ENCODE measurements at places on chromosomes 3 and 15.
A peak's percentile ranks its signal among the peaks of the same experiment; 100 is the strongest.

DNA sequence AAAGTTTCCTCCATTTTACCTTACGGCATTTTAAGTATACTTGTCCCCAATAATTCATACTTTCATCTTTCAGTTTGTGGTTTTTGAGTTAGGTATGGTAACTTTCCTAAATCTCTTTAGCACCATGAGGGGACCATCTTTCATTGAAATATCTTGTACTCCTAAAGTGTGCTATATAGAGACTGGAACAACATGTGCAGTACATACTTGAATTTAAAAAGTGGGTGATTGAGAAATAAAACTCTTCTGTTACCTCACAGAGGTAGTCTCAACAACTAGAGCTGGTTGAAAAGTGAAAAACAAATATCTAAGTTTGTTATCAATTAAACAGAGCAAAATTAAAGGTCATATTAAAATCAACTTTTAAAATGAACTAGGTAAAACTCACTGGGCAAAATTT, 423.1 kb downstream of the ROBO2 start:
- no peak for DNase-seq

DNA sequence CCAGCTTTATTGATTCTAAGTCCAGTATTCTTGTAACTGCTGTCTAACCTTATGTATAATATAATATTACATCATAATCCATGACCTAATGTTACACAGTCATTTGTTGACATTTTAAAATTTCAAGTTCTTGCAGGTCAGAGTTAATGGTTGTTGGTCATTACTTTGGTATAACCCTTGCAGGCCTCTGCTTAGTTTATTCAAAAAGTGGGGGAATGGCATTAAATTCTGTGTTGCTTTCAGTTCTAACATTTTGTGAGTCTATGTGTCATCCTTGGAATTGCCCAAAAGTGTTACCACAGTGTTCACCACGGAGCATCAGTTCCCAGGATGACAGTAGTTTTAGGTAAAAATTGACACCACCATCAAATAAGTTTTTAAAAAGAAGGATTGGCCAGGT, 174.8 kb upstream of the BCL6 start:
- DNase-seq: no peak

- no peak for DNase-seq
These were observed 246.5 kb downstream of the PTPRG start for GRCh38 chr3:61807865-61808276.

- no peak for DNase-seq
These were observed 171.0 kb downstream of the TPRG1 start for GRCh38 chr3:189342811-189343210.

- DNase-seq: peak; percentile 27
These were observed 254.6 kb downstream of the UACA start for GRCh38 chr15:70508561-70509281.

GRCh38 chr3:120567370-120568201, 28.6 kb upstream of the NDUFB4 start:
- no peak for DNase-seq

DNA sequence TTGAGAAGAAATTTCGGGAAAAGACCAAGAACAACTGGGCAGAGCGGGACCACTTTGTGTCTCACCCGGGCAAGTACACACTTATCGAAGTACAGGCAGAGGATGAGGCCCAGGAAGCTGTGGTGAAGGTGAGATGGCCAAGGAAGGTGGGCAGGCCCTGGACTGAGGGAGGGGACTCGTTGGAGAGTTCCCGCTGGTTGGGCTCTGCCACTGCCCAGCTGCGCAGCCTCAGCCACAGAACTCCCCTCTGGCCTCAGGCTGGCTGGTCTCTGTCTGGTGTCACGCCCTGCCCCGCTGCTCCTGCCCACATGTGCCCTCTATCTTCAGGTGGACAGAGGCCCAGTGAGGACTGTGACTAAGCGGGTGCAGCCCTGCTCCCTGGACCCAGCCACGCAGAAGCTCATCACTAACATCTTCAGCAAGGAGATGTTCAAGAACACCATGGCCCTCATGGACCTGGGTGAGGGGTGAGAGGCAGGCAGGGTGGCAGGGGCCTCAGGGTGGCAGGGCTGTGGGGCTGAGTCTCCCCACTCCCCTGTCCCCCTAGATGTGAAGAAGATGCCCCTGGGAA, 2.4 kb downstream of the PARP3 start:
- DNase-seq: no peak

DNA sequence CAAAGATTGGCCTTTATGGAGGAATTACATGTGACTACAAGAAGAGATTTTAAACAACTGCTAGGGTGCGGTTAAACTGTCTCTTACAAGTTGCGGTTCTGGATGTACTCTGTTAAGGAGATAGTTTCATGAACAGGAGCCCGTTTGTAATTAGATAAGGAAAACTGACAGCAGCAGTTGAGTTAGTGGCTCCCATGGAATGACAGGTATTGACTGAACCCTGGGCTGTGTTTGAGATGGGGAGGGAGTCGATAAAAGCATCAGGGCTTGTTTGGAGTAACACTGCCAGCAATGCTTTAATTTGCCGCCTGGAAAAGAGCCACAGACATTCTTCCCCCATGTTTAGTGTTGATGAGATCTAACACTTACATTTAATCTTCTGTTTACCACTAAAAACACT, 139.9 kb downstream of the ROBO2 start:
- DNase-seq: no peak

DNA sequence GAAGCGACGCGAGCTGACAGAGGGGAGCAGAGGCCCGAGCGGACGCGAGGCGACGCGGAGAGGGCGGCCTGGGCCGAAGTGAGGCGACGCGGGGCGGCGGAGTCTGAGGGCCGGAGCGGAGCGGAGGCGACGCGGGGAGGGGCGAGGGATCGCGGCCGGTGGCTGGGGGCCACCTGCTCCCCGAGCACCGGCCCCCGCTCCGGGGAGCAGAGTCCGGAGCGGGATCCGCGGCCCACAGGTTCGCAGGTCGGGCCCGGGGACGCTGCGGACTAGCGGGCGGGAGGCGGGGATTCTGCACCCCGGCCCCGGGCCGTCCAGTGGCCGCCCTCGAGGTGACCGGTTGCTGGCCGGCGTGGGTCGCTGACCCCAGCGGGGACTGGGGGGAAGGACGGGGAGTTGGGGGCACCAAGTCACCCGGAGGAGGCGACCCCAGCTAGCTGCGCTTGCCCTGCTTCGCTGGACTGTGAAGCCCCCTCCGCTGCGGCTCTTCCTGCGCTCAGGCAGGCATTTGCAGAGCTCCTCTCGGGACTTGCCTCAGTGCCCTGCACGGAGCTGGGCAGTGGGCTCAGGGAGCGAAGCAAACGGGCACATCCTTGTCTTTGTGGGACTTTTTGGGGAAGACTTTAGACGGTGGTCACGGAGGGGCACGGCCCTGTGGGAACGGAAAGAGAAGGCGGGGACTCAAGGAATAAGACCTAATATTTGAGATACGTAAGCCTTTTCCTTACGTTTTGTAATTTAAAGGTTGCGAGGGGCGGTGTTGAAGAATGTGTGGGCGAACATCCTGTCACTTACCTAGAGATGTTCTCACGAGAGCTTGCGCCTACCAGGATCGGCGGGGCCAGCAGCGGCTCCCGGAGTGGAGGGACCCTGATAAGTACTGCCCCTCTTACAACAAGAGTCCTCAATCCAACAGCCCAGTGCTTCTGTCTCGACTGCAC, 566 bp downstream of the HMCES start:
- peak; percentile 59 for DNase-seq

- no peak for DNase-seq
These were observed 5.0 kb downstream of the CHST13 start for GRCh38 chr3:126528800-126529541.

DNA sequence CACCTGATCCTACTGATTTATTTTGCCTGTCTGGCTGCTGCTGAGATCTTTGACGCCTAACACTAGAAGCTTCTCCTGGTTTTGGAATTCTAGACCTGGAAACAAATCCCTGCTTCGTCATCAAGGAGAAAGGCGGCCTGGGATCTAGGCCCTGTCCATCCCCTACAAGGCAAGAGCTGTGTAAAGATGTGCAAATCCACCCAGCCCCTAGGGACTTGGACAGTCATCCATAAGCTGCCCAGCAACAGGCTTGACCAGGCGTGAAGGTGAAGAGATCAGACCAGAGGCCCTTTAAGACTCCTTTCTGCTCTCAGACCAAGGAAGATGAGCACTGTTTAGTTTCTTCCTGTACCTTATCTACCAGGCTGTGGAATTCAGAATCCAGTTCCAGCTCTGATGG, 32.2 kb downstream of the SLC41A3 start:
- DNase-seq: no peak

DNA sequence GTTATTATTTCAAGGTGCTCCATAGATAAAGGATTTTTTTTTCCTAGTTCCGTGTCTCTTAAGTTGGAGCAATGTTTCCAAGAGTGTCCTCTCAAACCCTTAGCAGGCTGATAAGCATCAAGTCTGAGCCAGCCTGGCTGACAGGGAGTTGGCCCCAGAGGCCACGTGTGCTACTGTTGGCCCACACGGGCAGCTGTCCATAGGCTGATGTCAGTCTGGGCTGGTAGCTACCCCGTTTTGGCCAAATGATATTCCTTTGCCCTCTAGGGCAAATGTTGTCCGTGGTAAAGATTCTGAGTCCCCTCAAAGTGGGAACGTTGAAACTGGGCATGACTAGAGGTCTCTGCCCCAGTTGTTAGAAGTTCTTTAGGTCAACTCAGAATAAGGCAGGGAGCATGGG, 99.4 kb downstream of the FLNB start:
- DNase-seq: no peak

GRCh38 chr3:148970271-148970670, 21.1 kb upstream of the GYG1 start:
- no peak for DNase-seq

- no peak for DNase-seq
These were observed 628.2 kb upstream of the CFAP20DC start for GRCh38 chr3:59677747-59678702.

DNA sequence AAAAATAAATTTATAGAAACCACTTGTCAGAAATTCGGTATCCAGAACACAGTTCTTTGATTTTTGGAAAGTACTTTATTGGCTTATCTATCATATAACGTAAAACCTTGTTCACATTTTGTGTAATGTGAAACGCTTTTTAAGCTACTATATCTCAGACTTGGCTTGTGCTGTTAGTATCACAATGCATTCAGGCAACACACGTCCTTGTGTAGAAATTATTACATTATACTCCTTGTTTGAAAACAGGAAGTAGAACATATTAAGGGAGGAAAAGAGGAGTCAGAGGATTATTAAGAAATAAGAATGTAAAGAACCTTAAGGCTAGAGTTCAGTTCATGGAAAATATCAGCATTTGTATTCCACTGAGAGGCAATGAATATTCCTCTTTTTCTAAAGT, 1.6 kb downstream of the DNAJC13 start:
- DNase-seq: no peak

DNA sequence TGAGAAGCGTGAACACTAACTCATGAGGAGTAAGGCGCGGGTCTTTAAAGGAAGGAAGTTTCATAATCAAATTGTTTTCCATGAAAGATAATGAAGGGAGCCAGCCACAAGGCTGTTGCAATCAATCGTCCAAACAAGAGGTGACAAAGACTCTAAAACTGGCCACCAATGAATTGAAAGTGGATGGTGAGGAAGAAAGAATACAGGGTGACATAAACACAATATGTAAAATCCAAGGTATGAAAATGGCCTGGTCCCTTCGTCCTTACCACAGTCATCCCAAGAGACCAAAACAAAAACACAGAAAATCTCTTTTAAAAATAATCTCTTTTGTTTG, 12.0 kb downstream of the CD86 start:
- no peak for DNase-seq

- DNase-seq: no peak
These were observed 233.3 kb downstream of the SNRPN start for GRCh38 chr15:25188051-25188450.

- no peak for DNase-seq
These were observed 151.0 kb downstream of the CD47 start for GRCh38 chr3:107939691-107940442.

- no peak for DNase-seq
These were observed 31.3 kb upstream of the SACM1L start for GRCh38 chr3:45657853-45658252.

DNA sequence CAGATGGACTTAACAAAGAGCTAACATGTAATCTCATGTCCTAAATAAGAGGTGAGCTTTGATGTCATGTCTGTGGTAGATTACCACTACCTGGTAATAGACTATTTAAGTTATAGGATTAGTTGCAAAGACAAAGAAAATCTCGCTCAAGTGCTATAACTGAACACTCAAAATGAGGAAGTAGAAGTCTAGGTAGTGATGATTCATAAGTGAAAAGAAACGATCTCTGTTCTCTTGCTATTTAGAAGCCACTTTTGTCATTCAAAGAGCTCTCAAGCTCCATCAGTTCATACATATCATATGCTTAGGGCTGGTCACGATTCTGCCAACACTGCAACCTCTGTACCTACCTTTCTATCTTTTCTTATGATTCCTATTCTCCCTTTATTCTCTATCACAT, 110.9 kb downstream of the EDEM1 start:
- no peak for DNase-seq

DNA sequence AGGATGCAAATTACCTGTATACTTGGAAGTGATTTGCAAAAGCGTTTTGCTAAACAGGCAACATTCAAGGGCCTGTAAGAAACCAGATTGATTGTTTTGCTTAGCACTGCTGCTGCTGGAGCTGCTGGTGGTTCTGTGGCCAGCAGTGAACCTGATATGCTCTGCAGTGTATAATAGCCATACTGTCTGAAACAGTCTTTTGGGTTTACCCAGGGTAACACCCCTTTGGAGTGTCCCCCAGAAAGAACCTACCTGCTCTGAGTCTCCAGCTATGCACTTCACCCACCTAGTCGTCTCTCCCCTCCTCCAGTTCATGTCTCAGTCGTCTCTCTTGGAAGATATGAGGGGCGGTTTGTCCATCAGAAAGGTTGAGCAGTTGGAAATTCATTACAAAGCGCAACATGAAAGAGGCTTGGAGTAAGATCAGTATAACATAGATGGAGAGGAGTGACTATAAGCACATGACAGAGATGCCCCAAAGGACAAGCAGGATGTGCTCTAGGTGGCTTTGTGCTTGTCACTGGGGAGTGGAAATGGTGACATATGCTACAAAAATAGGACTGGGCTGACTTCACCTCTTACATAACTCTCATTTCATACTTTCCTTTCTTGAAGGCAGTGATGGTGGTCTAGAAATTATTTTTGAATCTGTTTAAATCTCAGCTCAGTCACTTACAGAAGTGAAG, 3.8 kb downstream of the MKRN2 start:
- DNase-seq: no peak

DNA sequence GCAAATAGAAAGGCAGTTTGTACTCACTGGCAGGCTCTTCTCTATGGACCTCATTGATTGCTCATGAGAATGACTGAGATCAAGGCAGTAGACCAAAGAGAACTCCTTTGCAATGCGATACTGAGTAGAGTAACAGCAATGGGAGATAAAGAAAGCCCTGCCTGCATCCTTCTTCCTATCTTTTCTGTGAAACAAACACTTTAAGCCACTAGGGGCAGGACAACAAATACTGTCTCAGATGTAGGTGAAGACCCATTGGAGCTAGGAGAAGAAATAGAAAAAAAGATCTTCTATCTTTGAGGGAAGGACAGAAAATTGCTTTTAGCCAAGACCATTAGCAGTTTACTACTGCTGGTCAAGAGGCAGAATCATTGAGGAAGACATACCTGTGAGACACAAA, 117.6 kb upstream of the IGSF10 start:
- no peak for DNase-seq
